ENCODE measurements at places on chromosomes 2 and 18. TPM values are rescaled to one million over a fixed set of nuclear protein-coding genes. Genes with fewer than 3 reads are reported as not detected.

Gene DPP10
- not detected for total RNA-seq

Gene PROKR1
- total RNA-seq: not detected

Gene ACMSD
- total RNA-seq: not detected

Gene ANKRD44
- total RNA-seq: 8.3 TPM

Gene MARCO
- not detected for total RNA-seq

Gene RTP5
- total RNA-seq: not detected

Gene POTEC
- not detected for total RNA-seq

Gene KCNJ13
- total RNA-seq: not detected

Gene UPP2
- total RNA-seq: not detected

Gene CD8B
- total RNA-seq: not detected
